ENCODE measurements at places on chromosomes 7 and 10.

DNA sequence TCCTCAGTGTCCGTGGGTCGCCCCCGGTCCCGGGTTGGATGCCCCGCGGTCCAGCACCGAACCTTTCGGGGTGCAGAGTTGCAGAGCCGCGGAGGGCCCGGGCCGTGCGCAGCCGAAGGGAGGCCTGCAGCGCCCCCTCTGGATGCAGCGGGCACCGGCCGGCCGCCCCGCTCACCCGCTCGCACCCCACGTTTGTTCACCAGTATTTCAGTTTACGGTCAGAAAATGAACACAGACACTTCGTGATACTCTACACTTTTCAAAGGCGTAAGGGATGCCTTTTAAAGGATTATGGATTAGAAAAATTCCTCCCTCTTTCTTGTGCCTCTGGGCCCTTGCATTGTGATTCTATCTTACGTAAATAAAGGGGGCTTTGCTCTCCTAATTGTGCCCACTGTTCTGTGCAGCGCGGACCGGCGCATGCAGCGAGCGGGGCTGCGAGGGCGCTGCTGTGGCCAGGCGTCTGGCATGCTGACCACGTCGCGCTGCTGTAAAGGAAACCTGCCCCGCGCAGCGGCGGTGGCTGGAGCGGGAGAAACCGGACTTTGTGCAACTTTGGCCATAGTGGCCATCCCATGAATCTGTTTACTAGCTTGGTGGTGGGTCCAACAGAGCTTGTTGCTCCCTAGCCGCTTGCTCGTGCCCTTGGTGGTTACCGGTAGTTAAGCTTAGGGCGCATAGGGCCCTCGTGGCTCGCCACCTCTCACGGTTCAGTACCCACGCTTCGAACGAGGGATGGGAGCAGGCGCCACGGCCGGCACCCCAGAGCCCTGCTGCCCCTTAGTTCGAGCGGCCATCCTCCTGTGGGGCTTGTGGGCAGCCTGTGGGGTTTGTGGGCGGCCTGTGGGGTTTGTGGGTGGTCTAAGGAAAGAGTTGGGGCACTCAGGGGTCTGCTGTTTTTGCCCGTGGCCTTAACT lies 739 bp upstream of the MEST start:
- DNase-seq, result no peak

DNA sequence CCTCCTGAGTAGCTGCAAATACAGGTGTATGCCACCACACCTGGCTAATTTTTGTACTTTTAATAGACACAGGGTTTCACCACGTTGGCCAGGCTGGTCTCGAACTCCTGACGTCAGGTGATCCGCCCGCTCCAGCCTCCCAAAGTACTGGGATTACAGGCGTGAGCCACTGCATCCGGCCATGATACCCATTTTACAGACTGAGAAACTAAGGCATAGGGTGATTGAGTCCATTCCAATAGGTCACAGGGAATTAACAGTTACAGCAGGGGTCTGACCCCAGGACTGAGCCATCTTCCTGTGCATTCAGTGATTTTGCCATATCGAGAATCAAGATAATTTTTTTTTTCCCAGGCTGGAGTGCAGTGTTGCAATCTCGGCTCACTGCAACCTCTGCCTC lies 12.3 kb upstream of the CTBP2 start:
- DNase-seq, result no peak

DNA sequence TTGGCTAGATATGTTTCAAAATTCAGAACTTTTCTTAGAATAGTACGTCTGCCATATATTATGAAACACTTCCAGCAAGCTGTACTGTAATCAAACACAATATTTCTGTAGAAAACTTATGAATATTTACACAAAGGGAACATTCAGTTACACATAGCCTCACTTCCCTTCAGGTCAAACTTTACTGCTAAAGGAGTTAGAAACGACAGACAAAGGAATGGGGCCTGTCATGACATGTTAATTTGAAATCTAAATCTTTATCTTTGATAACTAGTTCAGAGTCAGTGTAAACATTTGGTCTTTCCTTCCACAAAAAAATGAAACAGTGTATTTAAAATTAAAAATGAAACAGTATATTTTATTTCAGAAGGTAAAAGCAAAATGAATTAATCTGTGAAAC lies 1.0 kb upstream of the CROT start:
- no peak for DNase-seq

- DNase-seq, result no peak
Observed at GRCh38 chr7:143452495-143452894, 9.2 kb downstream of the TAS2R60 start.

- DNase-seq, result no peak
Observed at GRCh38 chr10:6269953-6270867, 67.5 kb downstream of the PFKFB3 start.

- DNase-seq, result no peak
Observed at GRCh38 chr10:80493522-80494051, 39.5 kb downstream of the TSPAN14 start.

DNA sequence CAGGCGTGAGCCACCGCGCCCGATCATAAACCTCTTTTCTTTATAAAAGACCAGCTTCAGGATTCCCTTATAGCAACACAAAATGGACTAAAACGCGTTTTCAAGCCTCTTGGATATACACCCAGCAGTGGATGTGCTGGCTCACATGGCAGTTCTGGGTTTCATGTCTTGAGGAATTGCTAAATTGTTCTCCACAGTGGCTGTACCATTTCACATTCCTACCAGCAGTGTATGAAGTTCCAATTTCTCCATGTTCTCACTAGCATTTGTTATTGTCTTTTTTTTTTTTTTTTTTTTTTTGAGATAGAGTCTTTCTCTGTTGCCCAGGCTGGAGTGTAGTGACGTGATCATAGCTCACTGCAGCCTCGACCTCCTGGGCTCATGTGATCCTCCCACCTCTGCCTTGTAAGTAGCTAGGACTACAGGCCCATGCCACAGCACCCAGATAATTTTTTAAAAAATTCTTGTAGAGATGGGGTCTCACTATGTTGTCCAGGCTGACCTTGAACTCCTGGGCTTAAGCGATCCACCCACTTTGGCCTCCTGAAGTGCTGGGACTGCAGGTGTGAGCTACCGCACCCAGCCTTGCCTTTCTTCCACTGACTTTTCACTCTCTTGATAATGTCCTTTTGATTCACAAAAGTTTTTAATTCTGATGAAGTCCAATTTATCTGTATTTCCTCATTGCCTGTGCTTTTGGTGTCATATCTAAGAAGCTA lies 17.4 kb downstream of the TECPR1 start:
- DNase-seq, result no peak

- DNase-seq, result no peak
Observed at GRCh38 chr7:123096976-123097375, 101.5 kb upstream of the TAS2R16 start.

- no peak for DNase-seq
Observed at GRCh38 chr10:80535671-80536360, 1.9 kb upstream of the SH2D4B start.

DNA sequence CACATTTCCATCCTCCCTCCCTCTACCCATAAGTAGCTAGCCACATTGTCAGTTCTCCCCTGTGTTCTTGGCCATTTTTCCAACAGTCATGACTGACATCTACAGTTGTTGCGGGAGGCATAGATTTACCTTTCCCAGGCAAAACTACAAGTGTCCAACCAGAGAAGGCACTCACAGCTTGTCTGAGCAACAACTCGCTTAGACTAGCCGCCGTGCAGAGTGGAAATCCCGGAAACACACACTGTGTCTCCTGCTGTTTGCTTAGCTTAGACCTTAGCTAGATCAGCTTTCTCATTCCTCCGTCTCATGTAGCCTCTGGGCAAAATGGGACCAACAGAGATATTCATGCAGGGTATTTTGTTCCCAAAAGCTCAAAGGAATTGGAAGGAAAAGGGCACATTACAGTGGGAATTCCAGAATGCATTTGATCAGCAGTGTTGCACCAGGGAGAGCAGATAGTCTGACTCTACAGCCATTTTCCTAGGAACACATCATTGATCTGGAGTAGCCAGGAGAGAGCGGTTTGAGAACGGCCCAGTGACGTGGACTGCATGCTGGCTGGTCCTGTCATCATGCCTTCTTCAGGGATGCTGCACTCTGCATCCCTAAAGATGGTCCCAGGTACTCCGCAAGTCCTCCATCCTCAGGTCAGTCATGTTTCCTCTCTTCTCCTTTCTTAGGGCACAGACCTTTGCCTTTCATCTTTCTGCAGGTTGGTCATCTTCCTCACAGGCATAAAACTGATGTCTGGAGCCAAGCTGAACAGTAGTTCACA lies 89.4 kb downstream of the C10orf90 start:
- no peak for DNase-seq

- no peak for DNase-seq
Observed at GRCh38 chr10:86060386-86061277, 306.0 kb downstream of the GRID1 start.

DNA sequence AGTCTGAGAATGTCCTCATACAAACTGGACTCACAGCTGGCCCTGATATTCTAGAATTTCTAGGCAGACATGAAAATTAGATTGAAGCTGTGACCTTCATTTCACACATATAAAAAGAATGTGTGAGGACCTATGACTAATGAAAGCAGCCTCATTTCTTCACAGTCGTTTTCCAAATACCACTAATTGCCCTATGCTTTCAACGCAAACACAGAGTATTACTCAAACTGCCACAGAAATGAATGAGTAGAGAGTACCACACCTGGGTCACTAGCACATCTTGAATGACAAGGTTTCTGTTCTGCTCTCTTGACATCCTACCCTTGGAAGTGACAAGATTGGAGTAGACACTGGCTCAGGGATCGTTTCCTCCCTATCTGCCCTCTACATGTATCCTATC lies 142.4 kb downstream of the C1GALT1 start:
- DNase-seq, result no peak

DNA sequence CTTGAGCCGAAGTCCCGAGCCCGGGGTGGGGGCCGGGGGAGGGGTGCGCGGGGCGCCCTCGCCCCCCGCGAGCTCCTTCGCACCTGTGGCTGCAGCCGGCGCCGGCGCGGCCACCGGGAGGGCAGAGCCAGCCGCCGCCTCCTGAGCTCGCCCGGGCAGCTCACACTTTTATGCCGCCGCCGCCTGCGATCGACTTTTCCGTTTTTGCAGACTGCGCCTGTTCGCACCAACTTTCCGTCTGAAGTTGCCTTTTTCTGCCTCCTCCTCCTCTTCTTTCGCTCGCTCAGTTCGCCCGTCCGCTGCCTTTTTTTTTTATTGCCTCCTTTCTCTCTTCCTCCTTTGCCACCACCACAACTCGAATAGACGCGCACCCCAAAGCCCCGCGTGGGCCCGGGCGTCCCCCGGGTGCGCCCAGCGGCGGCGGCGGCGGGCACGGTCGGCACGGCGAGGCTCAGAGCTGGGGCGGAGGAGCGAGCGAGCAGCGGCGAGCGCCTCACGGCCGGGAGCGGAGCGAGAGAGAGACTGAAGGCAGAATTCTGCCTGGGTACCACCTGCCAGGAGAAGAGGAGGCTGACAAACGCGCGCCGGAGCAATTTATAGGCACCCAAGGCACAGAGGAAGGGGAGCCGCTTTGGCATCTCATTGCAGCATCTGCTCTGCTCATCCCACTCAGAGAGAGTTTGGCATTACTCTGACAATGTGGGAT lies at the start of gene C1QL3:
Gene C1QL3 (minus strand): TSS at position 569 of the 706 bp plus-strand sequence. CDS start 814 bp downstream, outside the sequence.
- no peak for DNase-seq

- no peak for DNase-seq
Observed at GRCh38 chr7:24346129-24346528, 62.1 kb downstream of the NPY start.

DNA sequence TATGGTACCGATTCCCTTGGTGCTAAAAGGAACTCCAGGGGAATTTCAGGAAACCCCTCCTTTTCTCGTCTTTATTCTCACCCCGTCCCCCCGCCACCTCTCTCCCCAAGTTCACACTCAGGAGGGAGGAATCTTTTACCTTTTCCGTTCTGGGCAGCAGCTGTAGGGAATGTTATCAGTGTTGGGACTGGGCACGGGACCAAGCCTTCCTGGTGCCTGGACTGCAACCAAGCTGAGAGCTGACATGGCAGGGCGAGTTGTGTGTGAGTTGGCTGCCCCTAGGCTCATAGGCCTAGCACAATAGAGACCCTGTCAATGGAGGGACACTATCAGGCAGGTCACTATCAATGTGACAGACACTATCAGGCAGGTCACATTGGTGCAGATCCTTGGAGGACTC lies 121.4 kb downstream of the TCF7L2 start:
- DNase-seq, result no peak

- no peak for DNase-seq
Observed at GRCh38 chr7:21624320-21624719, 81.5 kb downstream of the DNAH11 start.

DNA sequence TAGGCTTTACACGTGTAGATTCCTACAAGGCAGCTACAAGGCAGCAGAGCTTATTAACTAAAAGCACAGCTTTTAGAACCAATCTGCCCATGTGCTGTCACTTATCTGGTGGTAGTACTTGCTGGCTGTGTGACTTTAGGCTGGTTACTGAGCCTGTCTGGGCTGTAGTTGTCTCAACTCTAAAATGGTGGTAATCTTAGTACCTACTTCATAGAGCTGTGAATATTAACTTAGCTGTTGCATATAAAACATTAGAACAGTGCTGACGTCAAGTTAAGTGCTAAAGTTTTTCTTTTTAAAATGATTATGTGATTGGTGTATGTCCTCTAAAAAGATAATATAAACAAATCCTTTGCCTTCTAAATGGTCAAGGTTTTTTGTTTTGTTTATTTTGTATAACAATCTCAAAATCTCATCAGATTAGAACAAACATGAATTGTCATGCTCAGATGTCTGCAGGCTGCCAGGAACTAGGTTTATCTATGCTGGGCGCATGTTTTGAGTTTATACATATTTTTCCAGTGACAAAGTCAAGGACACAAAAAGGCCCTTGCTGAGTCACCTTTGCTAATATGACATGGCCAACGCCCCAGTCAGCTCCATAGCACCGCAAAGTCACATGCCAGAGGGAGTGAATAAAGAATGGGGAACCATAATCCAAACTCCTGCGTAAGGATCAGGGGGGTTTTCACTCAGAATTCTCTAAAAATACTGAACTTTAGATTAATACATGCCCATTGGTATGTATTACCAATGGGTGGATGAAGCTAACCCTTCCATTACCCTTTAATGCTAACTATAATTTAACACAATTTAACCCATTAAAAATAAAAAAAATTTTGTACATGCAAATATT lies 39.8 kb upstream of the ARL4A start:
- no peak for DNase-seq

- no peak for DNase-seq
Observed at GRCh38 chr7:116766881-116767280, 94.9 kb downstream of the MET start.

DNA sequence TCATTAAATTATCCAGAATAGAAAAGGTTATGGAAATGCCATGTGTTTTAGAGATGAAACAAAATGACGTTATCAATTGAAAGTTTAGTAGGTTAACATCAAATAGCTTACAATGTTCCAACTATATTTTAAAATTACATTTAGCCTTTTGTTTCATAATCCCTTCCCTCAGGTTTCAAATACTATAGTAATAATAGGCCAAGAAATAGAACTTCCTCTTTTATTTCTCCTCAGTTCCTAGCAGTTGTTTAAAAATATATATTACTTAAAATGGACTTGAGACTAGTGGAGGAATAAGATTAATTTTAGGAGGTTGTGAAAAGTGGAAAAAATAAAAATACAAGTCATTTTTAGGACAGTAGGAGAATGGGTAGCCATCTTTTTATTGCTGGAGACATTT lies 16.4 kb upstream of the PDSS1 start:
- peak; percentile 6 for DNase-seq

GRCh38 chr7:26743205-26743604 lies 121.2 kb downstream of the SKAP2 start:
- no peak for DNase-seq

All from SIG-M5 (cell line).